Islet precursor cell (in vitro differentiated cells): ENCODE measurements at places on chromosomes 3 and 15.

GRCh38 chr15:63151665-63152064, 5.6 kb downstream of the RPS27L start:
- DNase-seq = no peak

DNA sequence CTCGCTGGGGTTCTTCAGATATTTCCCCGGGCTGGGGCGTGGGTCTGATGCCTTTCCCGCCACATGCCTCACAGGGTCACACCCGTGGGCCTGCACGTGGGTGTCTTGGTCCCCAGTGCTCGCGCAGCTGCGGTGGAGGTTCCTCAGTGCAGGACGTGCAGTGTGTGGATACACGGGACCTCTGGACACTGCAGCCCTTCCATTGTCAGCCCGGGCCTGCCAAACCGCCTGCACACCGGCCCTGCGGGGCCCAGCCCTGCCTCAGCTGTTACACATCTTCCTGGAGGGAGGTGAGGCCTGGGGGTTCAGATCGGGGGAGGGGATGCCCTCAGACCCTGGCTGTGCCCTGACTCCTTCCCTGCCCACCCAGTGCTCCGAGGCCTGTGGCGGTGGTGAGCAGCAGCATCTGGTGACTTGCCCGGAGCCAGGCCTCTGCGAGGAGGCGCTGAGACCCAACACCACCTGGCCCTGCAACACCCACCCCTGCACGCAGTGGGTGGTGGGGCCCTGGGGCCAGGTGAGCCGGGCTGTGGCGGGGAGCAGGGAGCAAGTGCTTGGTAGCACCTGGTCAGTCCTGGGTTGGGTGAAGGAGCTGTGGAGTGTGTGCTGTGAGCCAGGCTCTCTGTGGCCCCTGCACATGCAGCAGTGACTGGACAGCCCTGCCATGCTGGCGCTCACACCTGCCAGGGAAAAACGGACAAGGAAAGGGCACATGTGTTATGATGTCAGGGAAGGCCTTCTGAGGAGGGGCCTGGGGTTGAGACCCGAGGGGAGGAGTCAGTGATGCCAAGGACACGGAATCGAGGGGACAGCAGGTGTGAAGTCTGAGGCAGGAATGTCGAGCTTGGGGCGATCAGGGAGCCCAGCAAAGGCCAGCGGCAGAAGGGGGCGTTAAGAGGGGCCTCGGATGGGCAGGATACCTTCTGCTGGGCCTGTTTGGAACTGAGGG, 88.9 kb downstream of the TBC1D2B start:
- peak; percentile 52 for DNase-seq

- no peak for DNase-seq
Observed at GRCh38 chr3:196519718-196520082, 4.6 kb upstream of the SMCO1 start.

DNA sequence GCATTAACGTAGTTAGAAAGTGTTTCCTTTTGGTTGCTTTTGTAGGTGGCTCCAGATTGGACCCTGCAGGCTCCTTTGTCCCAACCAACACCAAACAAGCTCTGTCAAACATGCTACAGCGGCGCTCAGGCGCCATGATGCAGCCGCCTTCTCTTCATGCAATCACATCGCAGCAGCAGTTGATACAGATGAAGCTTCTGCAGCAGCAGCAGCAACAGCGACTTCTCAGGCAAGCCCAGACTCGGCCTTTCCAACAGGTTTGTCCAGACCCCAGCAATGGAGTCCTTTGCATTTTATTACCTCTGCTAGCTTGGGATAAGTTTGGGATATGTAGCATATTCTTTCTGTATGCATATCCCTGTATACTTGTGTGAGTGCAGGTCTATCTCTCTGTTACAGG, 10.1 kb upstream of the P2RY12 start:
- peak; percentile 53 for DNase-seq

DNA sequence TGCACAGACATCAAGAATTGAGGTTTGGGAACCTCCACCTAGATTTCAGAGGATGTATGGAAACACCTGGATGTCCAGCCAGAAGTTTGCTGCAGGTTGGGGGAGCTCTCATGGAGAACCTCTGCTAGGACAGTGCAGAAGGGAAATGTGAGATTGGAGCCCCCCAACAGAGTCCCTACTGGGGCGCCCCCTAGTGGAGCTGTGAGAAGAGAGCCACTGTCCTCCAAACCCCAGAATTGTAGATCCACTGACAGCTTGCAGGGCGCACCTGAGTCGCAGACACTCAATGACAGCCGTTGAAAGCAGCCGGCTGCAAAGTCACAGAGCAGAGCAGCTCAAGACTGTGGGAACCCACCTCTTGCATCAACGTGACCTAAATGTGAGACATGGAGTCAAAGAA, 34.6 kb upstream of the EPHA6 start:
- no peak for DNase-seq

DNA sequence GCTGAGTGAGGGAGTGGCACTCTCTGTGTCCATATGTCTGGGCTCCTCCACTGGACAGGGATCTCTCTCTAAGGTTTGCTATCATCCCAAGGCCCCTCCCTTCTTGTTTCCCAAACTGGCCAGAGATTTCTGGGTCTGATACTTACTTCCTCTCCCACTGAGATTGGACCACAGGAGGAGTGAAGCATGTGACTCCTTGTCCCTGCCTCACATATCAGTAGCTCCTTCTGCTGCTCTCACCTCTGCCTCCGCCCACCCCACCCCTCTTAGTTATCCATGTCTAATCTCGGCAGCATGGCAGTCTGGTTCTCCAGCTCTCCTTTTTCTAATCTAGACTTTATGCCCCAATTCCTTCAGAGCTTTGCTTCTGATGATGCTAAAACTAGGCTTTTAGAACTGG, 223.1 kb downstream of the RPLP1 start:
- no peak for DNase-seq
